ENCODE measurements at places on chromosomes 1 and 21. TPM values are rescaled to one million over a fixed set of nuclear protein-coding genes. Genes with fewer than 3 reads are reported as not detected.

- DNase-seq = no peak
Observed at GRCh38 chr1:89594096-89594740, 38.7 kb upstream of the LRRC8C start.

DNA sequence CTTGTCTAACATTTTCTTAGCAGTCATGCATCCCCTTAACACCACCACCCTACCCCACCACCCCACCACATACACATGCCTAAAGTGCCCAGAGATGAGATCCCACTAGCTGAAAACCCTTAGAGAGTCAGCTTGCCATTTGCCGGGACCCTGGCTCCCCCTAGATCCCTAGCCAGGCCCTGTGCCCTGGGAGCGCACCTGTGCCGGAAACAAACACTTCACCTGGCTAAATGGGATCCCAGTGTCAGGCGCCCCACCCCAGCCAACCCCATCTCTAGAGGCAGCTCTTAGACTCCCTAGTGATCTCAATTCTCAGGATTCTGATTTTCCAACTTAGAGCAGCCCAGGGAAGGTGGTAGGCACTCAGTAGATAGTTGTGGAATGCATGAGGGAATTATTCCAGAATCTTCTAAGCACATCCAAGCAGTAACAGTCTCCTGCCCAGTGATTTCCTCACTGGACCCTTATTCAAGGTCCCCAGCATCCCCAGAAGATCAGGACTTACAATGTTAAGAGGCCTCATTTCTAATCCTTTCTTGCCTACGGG, 105.2 kb downstream of the LAMC2 start:
- DNase-seq = no peak

- no peak for DNase-seq
Observed at GRCh38 chr1:93338387-93339146, 7.1 kb upstream of the DR1 start.

GRCh38 chr1:29960156-29960755, 723.9 kb downstream of the PTPRU start:
- DNase-seq = no peak

DNA sequence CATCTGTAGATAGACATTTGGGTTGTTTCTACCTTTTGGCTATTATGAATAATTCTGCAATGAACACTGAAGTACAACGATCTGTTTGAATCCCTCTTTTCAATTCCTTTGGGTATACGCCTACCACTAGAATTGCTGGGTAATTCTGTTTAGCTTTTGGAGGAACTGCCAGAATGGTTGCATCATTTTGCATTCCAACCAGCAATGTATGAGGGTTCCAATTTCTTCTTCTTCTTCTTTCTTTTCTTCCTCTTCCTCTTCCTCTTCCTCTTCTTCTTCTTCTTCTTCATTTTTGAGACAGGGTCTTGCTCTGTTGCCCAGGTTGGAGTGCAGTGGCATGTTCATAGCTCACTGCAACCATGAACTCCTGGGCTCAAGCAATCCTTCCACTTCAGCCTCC, 13.8 kb upstream of the THEM5 start:
- no peak for DNase-seq

DNA sequence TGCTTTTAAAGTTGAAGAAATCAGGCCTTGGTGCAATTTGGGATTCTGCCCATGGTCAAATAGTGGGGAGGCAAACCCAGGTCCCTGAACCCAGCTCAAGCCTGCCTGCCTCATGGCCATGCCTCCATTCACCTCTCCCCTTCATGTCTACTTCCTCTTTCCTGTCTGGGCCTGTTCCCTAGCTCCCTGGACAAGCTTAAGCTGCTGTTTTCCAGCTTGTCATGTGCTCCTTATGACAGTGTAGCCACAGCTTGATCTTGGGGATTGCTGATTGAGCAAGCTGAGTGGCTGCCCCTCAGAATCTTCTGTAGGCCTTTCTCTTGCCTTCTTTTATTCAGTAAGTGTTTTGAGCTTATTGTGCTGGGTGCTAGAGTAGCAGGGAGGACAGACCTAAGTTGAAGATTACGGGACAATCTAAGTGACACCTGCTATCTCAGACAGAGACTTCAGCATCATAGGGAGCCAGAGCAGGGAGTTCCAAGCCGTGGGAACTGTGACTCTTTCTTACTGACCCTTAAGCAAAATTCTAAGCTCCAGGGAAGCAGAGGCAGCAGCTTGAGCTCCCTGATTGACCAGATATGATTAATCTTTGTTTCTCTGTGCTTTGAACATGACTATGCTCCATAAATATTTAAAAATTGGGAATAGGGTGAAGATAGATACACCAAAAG, 520 bp upstream of the MR1 start:
- DNase-seq = no peak

- DNase-seq = no peak
Observed at GRCh38 chr1:54315099-54315498, 91.1 kb downstream of the SSBP3 start.

DNA sequence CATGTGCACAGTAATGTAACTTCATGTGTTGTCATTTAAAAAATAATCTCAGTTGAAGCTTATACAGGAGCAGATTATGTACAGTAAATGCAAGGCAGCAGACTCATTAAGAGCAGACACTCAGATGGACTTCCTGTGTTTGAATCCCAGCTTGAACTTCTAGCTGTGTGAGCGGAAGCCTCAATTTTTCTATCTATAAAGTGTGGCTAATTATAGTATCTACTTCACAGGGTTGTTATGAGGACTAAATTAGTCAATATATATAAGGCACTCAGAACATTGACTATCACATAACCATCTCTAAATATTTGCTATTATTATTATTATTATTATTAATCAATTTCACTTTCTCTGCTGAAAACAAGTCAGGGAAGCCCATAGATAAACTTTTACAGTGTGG, 141.6 kb downstream of the ZP4 start:
- DNase-seq = no peak

DNA sequence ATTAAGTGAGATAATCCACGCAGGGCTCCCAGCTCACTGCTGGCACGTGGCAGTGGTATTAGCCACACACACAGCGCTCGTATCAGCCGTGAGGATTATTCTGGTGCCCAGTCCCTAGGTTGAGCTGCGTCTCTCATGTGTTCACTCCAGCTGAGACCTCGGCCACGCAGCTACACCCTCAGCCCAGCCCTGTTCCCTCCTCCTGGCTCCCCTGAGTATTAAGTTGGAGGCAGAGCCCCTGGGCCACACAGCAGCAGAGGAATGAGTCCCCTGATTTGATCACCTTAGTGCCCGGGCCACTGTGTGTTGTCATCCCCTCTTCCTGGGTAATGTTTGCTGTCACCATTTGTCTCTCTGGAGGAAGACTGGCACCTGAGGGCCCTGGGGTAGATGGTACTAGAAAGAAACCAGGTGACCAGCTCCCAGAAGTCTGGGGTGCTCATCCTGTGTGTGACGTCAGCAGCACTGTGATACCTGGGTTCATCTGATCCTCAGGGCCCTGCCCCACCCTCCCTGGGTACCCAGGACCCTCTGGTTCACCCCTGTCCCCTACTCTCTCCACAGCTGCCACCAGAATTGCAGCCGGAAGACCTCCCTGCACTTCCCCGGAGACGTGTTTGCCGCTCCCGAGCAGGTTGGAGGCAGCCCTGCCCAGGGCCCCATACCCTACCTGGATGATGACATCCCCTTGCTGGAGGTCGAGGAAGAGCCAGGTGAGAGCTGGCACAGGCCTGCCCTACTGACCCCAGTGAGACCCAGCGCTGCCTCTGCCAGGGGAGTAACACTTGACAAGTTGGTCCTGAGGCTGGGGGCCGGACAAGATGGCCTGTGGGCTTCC, 40.1 kb downstream of the DISP3 start:
- no peak for DNase-seq

- no peak for DNase-seq
Observed at GRCh38 chr1:221576268-221576667, 165.6 kb downstream of the DUSP10 start.

GRCh38 chr1:169741666-169742394, 8.0 kb upstream of the SELE start:
- no peak for DNase-seq

DNA sequence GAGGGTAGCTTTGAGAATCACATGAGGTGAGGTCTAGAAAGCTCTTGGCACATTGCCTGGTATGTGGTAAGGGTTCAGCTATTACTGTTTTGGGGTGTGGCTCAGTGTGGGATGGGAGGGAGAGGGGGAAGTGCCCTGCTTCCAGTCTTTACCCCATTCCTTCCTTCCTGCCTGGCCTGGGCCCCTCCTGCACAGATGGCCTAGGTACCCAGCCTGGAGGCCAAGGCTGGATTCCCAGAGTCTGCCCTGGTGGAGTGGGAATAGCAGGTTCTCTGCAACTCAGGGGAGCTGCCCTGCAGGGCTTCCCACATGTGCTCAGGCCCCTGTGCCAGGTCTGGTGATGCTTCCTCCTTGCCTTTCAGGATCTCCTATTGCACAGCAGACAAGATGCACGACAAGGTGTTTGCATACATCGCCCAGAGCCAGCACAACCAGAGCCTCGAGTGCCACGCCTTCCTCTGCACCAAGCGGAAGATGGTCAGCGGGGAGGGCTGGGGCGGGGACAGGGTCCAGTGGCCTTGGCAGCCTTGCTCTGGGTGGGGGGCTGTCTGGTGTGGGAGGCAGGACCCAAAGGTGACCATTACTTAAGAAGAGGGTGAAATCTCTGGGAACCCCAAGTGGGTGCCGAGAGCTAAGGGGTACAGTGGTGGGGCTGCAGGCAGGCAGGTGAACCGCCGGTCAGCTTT, 13.5 kb downstream of the LDLRAP1 start:
- no peak for DNase-seq

DNA sequence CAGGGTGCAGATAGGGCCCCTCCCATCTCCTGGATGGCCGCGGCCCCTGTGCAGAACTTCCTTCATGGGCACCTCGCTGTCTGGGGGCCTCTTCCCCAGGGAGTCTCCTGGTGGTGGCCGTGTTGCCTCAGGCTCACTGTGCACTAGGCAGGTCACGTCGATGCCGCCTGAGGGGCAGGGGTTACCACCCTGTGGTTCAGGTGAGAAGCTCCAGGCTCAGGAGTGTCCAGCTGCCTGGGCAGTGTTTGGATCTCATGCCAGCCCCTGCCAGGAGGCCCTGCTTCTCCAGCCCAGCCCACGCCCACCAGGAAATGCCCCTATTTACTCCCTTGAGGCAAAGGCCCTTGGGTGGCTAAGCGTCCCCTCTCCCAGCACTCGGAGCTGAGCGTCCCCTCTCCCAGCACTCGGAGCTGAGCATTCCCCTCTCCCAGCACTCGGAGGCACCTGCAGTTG, 2.1 kb downstream of the ITGB2 start:
- DNase-seq = peak; percentile 62

DNA sequence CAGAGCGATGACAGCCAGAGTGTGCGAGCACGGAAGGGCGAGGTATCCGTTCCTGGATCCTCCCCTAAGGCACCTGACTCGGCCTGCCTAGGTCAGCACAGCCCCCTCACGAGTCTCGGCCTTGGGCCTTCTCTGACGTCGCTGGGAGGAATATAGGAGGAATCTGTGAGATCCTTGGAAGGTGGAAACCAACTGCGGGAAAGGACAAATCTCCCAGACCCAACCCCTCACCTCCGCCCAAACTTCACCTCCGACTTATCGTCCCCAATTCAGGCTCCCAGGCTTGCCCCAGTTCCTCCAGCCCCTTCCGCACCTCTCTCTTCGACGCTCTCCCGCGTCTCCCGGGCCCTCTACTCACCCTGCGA, 494 bp downstream of the APH1A start:
- DNase-seq = peak; percentile 40

- DNase-seq = no peak
Observed at GRCh38 chr1:208142590-208143382, 101.4 kb downstream of the PLXNA2 start.

- no peak for DNase-seq
Observed at GRCh38 chr21:29718081-29718815, 221.5 kb downstream of the GRIK1 start.

DNA sequence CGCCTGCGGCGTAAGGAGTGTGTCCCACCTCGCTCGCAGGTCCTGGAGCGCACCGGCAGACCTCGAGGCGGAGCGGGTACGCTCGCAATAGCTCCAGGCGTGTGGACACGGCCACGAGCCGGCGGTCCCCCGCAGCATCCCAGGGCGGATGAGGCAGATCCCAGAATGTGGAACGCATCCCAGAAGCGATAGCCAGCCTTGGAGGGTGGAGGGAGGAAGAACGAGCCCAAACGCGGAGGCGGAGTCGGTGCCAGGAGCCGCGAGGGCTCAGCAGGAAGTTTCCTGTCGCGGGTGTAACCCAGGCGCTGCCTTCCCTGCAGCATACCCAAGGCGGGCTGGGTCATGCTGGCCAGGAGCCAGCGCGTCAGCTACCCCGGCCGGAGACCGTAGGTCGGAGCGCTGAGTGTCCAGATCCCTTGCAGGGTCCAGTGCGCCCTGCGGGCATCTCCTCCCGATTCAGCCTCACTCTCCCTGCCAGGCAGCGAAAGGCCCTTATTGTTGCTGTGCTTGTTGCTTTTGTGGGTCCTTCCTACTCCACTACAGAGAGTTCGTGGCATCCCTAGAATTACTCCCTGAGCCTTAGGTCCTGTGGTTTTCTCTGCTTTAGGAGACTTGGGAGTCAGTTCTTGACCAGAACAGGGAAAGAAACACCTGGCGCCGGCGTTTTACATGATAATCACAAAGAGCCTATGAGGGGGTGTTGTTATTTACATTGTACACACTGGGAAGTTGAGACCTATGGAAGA, 27.7 kb downstream of the STYXL2 start:
- peak; percentile 67 for DNase-seq

DNA sequence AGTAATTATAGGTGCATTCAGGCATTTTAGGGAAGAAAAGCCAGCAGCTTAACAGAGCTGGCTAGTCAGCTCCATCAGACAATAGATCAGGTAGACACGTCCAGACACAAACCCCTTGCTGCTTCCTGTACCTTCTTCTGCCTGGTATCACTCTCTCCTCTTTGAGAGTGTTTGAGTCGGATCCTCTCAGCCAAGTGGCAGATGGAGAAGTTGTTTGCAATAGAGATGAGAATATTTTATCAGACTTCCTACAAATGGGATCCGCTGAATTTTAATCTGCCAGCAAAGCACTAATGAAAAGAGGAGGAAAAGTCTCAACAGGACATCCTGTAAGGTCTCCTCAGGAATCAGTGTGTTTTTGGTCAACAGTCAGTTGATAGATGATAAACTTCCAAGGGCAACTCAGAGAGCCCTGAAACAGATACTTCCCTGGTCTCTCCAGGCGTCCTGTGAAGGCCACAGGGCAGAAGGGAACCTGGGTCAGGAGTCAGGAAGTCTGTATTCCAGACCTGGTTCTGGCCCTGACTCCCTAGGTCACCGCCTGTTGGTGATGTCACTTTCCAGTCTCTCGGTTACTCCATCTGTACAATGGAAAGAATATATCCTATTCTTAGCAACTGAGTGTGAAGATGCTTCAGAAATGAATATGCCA, 62.1 kb upstream of the PROX1 start:
- no peak for DNase-seq

- DNase-seq = no peak
Observed at GRCh38 chr1:230048322-230048721, 18.7 kb upstream of the GALNT2 start.

GRCh38 chr1:42239555-42239954, 75.0 kb upstream of the GUCA2A start:
- no peak for DNase-seq

GRCh38 chr21:41755934-41756773, 10.7 kb downstream of the RIPK4 start:
- DNase-seq = no peak

- peak; percentile 23 for DNase-seq
Observed at GRCh38 chr1:28926629-28927265, 12.4 kb downstream of the EPB41 start.

HTR6 gene
- total RNA-seq = not detected

ADAMTS4 gene
- 1.3 TPM for total RNA-seq

HPCAL4 gene
- total RNA-seq = 0.13 TPM

STUM gene
- total RNA-seq = 0.19 TPM

RGS4 gene
- 0.77 TPM for total RNA-seq

AXDND1 gene
- total RNA-seq = 0.77 TPM

HNRNPCL1 gene
- total RNA-seq = not detected

GBP7 gene
- not detected for total RNA-seq

IGSF8 gene
- 9.4 TPM for total RNA-seq

SLAMF7 gene
- not detected for total RNA-seq
